Fibroblast of skin of left quadriceps (primary cell): ENCODE measurements at places on chromosomes 13 and 19.

DNA sequence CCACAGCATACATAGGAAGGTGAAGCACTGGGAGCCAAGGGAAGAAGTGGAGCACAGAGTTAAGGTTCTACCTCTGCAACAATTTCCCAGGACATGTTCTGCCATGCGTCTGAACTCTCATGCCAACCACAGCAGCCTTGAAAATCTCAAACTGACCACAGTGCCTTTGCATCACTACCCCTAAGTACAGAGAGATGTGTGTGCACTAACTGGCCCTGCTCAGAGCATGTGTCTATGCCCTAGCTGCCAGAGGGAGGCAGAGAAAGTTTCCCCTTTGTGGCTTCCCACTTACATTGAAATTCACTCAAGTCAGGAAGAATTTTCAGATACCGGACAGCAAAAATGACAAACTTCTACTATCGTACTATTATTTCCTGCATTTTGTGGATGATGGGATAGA lies 26.8 kb upstream of the WDFY2 start:
- DNase-seq = no peak

DNA sequence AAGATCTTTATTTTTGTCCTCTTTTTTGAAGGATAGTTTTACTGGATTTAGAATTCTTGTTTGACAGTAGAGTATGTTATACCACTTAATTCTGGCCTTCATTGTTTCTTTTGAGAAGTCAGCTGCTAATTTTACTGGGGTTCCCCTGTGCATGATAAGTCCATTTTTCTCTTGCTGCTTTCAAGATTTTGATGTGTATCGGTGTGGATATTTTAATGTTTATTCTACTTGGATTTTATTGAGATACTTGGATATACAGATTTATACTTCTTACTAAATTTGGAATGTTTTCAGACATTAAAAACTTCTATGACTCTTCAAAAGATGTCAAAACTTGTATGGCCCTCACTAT lies 86.9 kb downstream of the URI1 start:
- DNase-seq = no peak

GRCh38 chr13:26022538-26023292 lies 29.1 kb downstream of the SHISA2 start:
- peak; percentile 6 for DNase-seq

DNA sequence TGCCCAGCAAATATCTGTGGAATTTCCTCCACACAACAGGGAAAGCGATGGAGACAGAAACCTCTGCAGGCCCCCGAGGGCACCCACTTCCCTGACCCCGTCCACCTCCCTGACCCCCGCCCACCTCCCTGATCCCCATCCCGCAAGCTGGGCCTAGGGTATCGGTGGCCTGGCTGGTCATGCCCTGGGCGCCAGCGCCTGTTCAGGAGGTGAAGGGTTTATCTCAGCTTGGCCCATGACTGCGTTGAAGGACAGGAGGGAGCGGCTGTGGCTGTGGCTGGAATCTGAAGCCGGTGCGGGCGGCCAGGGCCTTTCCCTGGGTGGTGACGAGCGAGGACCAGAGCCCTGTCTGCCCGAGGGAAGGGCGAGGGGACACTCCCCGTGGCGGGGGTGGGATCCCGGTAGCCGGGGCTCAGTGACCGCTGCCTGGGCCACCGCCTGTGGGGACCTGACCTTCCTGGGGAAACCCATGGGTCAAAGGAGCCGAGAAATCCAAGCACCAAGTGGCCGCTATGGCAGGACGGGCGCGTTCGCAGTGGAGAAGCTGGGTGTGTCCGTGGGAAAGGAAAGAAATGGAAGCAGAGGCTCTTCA lies 20.7 kb downstream of the GAS6 start:
- DNase-seq = no peak

DNA sequence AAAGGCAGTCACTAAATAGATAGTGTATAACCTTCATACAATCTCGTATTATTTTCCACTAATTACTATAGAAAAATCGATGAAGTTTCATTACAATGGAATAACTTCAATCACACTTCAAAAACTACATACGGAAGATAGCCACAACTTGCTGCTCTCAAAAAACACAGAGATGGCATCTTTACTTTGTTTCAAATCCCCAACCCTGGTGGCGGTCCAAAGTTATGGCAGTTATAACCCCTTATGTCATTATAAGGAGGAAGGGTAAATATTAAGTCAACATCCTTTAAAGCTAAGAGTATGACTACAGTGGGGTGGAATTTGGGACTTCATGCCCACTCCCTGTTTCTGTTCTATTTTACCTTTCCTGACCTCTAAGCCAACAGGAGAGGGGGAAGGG lies 146.5 kb downstream of the LACC1 start:
- no peak for DNase-seq

GRCh38 chr13:30186634-30187415 lies 120.5 kb downstream of the KATNAL1 start:
- DNase-seq = no peak

- no peak for DNase-seq
Observed at GRCh38 chr13:102718746-102719145, 23.9 kb upstream of the METTL21C start.

DNA sequence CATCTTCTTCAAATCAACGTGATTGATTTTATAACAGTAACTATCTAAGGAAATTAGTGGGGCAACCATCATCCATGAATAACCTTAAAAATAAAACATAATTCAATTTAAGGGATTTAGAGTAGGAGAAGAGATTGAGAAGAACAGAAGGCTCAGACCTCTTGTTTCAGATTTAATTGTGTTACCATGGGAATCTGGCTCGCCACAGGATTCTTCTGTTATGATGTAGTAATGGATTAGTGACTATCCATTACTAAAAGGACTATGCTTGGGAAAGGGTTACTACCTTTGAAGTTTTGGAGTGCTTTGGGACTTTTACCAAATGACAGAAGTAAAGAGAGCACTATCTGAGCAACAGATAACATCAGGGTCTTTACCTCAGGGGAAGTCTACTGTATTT lies 13.2 kb downstream of the FREM2 start:
- no peak for DNase-seq

DNA sequence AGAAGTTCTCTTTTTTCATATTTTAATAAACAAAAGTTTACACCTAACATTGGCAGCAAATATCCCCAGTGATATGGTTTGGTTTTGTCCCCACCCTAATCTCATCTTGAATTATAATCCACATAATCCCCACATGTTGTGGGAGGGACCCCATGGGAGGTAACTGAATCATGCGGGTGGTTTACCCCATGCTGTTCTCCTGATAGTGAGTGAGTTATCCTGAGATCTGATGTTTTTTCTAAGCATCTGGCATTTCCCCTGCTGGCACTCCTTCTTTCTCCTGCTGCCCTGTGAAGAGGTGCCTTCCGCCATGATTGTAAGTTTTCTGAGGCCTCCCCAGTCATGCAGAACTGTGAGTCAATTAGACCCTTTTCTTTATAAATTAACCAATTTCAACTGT lies 214.7 kb downstream of the SLITRK1 start:
- no peak for DNase-seq

DNA sequence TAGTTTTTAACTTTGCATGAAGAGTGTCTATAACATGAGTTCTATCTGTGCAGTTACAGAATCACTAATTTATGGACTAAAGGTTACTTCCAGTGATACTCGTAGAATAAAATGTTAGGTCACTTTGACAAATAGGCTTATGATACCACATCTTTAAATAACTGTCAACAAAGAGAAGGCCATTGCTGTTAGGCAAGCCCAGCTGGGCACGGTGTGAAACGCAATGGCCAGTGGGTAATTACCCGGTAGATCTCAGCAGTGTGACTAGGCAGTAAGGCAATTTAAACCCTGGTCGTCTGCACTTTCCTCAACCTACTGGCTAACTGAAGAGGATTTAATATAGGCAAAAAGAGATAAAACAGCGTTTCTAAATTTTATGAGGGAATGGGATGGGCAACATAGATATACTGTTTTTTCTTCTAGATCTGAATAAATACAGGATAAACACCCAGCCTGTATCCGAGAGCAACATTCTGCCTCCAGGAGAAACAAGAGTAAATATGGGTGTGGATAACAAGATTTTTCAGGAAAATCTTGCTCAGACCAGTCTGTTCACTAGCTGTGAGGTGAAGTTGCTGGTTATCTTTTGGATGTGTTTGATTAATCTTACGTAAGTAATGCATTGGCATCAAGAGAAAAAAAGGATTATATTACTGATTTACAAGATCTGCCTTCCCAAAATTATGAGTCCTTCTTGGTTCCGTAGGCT lies 631.3 kb downstream of the EFNB2 start:
- no peak for DNase-seq

DNA sequence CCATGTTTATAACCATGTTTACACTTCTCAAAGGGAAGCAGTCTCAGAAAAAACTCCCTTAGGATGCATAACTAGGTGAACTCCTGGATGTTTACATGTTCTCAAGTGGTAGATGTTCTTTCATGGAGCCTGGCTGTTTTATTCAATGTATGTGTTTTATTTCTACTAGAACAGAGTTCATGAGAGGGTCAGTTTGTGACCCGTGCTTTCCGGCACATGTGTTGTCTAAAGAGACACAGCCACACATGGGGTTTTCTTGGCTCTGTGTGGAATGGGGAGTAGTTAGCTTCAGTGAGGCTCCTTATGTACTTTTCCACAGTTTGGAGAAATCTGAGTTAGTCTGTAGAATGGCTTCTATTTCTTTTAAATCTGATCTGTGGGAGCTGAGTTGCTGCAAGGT lies 60.9 kb downstream of the ATP8A2 start:
- no peak for DNase-seq

GRCh38 chr13:110123041-110123809 lies 183.7 kb downstream of the COL4A1 start:
- no peak for DNase-seq

DNA sequence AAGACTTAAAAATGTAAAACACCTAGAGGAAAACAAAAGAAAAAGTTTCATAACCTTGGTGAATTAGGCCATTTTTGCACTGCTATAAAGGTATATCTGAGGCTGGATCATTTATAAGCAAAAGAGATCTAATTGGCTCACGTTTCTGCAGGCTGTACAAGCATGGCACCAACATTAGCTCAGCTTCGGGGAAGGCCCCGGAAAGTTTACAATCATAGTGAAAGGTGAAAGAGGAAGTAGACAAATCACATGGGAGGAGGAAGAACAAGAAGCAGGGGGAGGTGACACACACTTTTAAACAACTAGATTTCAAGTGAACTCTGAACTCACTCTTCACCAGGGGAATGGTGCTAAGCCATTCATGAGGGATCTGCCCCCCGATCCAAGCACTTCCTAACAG lies 1358.5 kb upstream of the PCDH9 start:
- DNase-seq = no peak

- DNase-seq = no peak
Observed at GRCh38 chr19:23882493-23882892, 32.2 kb upstream of the ZNF726 start.

DNA sequence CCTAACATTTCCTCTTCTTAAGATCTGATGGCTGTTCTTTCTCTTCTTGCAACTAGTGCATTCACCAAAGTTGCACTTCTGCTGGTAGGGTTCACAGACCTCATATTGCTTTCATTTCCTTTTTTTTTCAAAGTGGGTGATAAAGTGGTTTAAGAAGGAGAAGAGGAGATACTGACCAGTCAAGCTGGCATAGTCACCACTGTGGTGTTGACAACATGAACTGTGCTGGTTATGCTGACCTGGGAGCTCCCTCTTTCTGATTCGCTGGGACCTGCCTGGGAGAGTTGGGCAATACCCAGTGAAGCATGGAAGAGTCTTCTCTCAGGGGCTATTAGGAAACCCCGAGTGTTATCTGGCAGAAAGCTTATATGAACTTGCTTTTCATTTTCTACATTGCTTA lies 222.9 kb downstream of the SLITRK5 start:
- no peak for DNase-seq

DNA sequence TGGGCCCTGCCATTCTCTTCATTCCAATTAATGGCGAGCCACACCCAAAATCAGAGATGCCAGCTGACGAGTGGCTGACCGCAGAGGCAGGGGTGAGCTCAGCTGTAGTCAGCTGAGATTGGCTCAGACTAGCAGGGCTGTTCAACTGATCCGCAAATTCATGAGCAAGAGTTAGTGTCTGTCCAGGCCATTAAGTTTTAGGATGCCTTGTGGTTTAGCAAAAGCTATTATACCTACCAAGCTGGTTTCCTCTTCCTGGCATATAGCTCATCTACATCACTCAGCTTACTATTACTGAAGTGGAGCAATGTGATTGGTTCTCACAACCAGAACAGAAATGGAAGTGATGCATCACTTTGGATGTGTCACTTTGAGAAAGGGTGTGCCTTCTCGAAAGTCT lies 148.7 kb downstream of the NALCN start:
- no peak for DNase-seq

DNA sequence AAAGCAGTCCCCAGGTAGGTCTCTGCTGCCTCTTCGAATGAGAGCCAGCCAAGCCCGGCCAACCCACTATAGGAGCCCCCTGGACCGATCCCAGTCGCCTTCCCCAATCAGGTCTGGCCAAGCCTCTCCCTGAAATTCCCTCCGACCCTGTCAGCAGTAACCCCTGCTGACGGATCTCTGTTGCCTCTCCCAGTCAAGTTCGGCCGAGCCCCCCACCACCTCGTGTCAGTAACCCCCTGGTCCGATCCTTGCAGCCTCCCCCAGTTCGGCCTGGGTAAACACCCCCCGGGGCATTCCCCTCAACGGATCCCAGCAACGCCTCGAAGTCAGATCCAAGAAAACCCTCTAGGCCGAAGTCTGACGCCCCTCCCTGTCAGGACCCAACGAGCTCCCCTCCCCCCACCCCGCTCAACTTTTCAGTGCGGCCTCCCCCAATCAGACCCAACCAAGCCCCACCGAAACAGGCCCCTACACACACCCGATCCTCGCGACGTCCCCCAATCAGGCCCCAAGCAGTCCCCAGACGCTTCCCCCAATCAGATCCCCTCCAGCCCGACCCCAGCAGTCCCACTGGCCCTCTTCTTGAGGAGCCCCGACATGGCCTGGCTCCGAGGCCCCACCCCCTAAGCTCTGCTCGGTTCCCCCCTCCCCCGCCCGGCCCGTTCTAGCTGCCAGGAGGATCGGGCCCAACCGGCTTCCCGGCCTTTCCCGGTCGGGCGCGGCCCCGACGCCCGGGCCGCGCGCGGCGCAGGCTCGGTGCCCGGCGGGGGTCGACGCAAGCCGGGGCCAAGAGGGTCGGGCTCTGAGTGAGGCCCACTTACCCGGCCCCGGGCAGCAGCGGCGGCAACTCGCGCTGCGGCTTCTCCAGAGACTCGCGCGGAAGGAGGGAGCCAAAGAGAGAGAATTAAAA lies 1.8 kb downstream of the TNPO2 start:
- peak; percentile 59 for DNase-seq

- DNase-seq = peak; percentile 75
Observed at GRCh38 chr19:1812426-1813191, 533 bp upstream of the ATP8B3 start.

DNA sequence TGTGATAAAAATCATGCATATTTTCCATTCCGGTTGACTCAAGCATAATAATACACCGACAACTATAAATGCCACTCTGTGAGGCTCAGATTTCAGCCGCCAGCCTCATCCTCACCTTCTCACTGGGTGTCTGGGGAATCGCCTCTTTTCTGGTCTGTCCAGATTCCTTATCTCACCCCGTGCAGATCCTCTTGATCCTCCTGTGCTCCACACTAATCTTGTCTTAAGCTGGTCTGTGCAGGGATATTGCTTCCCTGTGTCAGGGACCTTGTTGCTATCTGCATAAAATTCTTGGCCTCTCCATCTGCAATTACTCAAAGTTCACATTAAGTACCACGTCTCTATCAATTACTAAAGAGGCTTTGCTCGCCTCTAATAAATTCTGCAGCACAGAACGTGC lies 116.6 kb upstream of the SPACA7 start:
- DNase-seq = no peak
